ENCODE measurements at places on chromosomes 1 and 21. TPM values are rescaled to one million over a fixed set of nuclear protein-coding genes. Genes with fewer than 3 reads are reported as not detected.

Gene WNT2B
- 0.59 TPM for total RNA-seq

Gene COL16A1
- 0.67 TPM for total RNA-seq

Gene TRIM67
- total RNA-seq: not detected

Gene SUSD4
- total RNA-seq: not detected

Gene CHIA
- total RNA-seq: not detected

Gene SELENON
- 81.0 TPM for total RNA-seq

Gene PCBP3
- total RNA-seq: not detected

Gene VAV3
- total RNA-seq: 4.0 TPM

Gene SLAMF1
- not detected for total RNA-seq
